ENCODE measurements at places on chromosomes 12 and 14.

DNA sequence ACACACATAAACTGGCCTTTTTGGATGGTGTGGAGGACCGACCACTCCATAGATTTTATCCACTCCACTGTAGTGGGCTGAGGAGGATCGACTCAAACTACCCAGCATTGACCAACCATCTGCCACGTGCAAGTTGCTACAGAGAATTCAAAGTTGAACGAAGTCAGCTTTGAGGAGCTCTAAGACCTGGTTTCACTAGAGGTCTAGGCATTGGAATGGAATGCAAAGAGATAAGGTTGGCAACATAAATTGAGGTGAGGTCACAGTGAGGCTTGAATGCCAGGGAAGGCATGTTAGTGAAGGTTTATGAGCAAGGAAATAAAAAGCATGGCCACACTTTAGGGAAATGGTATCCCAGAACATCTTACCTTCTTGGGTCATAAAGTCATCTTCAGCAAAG lies 14.5 kb downstream of the VWF start:
- DNase-seq: no peak

- no peak for DNase-seq
Observed at GRCh38 chr12:102300824-102301461, 103.3 kb upstream of the PMCH start.

- DNase-seq: no peak
Observed at GRCh38 chr14:102150744-102151143, 11.0 kb downstream of the WDR20 start.

GRCh38 chr12:124675881-124676713 lies 108.7 kb upstream of the NCOR2 start:
- DNase-seq: no peak

DNA sequence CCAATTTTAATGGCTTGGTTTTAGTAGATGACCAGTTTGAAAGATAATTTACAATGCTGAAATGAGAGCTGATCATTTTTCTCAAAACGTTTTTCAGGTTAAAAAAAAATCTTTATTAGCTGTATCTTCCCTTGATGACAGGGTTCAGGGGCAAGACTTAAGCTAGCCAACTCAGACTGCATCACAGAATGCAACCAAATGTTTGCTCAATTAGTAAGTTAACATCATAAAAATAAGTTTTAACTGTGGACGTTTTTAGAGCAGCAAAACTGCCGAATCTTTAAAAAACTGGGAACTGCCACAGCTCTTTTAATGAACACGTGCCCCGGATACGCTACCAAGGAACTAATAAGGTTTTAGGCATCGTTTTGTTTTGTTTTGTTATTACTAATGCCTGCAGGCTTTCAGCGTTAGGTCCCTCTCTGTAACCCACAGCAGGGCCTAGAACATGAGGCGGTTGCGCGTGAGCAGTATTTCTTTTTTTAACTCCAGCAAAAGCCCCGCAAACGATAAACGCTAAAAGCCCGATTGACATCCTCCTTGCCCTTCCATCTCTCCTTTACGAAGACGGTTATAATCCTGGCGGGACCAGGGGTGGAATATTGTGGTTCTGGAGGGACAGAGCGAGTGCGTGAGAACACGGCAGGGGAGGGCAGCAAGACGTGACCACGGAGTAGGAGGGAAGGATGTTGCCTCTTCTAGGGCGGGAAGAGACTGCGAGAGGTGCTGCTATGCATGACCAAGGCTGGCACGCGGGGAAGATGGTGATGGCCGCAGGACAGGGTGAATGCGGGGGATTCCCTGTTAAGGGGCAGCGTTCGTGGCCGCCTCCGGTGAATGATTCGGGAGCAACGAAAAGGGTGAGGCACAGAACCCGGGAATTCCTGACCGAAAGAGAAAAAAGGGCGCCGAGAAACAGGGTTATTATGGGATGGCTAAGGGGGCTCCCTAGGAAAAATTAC lies 652 bp downstream of the SUPT16H start:
- DNase-seq: peak; percentile 8

DNA sequence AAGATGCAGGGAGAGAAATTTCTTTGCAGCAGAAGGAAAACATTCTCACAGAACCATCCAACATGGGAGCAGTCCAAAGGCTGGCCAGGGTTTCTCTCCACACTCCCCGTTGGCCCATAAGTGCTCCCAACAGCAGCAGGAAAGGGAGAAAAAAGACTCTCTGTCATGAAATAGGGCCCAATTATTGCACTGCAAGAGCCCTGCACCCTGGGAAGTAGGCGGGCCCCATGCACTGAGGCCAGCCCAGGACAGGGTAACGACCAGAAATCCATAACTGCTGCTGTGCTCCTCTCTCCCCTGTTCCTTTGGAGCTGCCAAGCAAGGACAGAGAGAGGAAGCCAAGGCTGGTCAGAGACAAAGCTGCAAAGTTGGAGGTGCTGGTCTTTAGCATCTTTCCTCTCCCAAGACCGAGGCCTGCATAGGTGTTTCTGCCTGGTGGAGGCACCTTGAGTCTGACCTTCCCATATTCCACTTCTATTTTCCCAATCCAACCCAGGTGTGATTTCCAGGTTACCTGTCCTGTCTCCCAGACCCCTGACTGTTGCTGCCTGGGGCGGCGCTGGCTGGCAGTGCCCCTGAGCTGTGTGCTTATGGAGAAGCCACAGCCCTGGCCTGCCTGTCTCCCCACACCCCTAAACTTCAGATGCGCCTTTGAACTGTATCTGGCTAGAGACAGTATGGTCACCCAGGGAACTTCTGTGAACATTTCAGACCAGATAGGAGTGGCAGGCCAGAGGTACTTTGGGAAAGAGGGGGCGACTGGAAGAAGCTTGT lies 6.8 kb downstream of the GALNT16 start:
- DNase-seq: no peak

GRCh38 chr14:92579244-92579936 lies 65.8 kb downstream of the RIN3 start:
- DNase-seq: no peak

DNA sequence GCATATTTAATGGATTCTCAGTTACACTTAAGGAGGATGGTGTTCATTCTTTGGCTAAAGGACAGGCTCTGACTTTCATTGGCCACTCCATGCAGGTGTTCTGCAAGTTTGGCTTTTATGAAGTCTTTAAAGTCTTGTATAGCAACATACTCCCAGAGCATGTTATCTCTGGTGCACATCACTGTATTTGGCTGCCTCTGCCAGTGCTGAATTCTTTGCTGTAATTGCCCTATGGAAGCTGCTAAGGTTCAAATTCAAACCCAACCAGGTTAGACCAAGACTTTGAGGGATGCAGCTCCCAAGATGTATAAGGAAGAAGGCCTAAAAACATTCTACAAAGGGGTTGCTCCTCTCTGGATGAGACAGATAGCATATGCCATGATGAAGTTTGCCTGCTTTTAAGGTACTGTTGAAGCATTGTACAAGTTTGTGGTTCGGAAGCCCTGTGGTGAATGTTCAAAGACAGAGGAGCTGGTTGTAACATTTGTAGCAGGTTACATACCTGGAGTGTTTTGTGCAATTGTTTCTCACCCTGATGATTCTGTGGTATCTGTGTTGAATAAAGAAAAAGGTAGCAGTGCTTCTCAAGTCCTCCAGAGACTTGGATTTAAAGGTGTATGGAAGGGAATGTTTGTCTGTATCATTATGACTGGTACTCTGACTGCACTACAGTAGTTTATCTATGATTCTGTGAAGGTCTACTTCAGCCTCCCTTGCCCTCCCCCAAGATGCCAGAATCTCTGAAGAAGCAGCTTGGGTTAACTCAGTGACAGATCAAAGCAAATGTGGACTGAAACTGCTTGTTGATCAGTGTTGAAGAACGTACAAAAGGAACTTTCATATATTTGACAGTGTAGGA lies 19.4 kb downstream of the TMEM116 start:
- DNase-seq: no peak

GRCh38 chr12:107487011-107487680 lies 198.5 kb upstream of the PWP1 start:
- DNase-seq: no peak
